Occipital lobe (tissue), 3 donors: ENCODE measurements at places on chromosomes 2 and 18.

GRCh38 chr2:144252694-144253093 is 267.2 kb downstream of the ZEB2 start:
- no peak for DNase-seq

- DNase-seq = no peak
These were observed 91.5 kb downstream of the MYCN start for GRCh38 chr2:16031848-16032159.

DNA sequence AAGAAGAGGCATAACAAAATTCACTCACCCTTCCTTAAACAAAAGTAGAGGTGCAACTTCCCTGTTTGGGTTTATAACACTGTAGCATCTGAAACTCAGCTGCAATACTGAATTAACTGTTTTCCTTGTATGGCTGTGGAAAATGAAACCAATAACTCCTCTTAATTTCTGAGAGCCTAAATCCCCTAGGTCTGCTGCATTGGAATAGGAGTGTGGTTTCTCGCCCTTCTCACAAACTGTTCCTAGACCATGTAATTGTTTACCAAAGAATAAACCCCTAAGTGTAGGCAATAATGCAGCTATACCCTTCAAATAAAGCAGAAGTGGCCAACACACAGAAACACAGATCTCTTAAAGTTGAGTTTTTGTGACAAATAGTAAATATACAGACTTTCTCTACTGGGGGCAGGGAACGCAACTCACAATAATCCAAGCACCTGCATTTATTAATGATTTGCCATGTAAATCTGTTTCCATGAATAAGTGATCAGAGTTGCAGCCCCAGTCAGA is 52.0 kb downstream of the RASGRP3 start:
- DNase-seq = no peak

DNA sequence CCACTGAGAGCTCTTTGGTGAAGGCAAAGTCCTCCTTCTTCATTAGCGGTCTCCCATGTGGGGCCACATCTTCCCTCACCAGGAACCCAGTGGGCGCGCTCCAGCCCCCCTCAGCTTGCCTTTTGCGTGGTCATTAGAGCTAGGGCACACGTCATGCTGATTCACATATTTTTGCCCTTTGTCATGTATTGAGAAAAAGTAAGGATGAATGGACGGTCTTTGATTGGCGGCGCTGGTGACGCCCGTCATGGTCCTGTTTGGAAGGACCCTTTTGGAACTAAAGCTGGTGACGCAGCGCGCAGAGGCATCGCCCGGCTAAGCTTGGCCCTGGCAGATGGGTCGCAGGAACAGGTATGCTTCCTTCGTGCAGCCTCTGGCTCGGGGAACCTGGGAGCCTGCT is 3.1 kb downstream of the SLC14A1 start:
- DNase-seq = no peak

DNA sequence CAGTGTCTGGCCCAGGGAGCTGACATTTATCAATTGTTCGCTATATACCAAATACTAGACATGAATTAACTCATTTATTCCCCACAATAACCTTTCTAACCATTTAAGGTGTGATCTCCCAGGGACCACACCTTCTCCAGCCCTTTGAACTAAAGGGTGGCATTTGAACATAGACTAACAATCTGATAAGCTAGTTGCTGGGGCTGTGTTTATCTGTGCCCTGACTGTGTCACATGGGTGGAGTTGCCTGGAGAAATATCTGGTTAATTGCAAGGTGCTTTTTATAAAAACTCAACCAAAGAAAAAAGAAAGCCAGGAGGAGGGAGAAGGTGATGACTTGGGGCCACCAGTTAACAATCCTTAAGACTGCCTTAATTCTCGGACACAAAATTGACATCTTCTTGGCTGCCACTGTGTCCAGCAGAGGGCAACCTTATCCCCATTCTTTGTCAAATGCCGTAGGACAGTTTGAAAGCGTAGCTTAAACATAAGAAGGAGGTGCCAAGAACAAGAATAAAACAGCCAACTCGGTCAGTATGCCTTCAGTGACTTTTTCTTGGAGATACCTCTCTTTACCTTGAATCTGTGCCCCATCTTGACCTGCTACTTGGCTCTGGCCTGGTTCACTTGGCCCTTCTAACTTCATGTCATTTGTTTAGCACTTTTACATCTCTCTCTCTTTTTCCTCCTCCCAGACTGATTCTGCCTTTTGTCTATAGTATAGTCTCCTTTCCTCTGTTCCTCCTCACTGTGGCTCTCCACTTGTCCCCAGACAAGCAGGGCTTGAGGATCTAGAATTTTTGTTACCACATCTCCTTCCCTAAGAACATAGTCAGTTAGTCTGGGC is 183.4 kb downstream of the MYO3B start:
- no peak for DNase-seq

- no peak for DNase-seq
These were observed 95.9 kb upstream of the SCG2 start for GRCh38 chr2:223697892-223698645.

DNA sequence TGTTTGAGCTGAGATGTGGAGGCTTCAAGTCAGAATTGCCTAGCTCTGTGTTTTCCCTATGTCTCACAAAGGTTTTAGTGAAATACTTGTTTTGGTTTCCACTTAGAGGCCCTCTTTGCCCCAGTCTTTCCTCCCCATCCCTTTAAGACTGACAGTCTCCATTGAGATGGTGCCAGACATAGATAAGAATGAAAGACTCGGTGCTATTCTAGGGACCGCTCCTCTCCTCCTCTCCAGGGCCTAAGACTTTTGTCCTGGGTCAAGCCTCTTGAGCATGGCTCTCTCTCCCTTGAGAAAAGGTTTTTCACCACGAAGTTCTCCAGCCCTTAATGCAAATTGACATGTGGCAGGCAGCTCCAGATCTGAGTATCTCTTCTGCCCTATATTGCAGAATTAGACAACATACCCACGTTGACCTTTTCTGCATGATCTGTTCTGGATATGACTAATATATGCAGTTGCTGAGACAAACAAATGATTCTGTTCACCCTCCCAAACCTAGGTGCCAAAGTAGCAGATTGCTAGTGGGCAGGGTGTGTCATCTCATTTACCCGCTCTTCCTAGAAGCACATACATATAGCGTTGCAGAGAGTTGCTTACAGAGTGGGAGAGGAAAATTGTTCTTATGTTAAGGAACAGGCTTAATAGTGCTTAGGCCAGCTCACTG is 47.5 kb upstream of the ACSL3 start:
- peak; percentile 22 for DNase-seq

GRCh38 chr2:13504808-13505207 is 788.1 kb downstream of the TRIB2 start:
- DNase-seq = no peak

- no peak for DNase-seq
These were observed 94.9 kb downstream of the GBX2 start for GRCh38 chr2:236073246-236073645.

DNA sequence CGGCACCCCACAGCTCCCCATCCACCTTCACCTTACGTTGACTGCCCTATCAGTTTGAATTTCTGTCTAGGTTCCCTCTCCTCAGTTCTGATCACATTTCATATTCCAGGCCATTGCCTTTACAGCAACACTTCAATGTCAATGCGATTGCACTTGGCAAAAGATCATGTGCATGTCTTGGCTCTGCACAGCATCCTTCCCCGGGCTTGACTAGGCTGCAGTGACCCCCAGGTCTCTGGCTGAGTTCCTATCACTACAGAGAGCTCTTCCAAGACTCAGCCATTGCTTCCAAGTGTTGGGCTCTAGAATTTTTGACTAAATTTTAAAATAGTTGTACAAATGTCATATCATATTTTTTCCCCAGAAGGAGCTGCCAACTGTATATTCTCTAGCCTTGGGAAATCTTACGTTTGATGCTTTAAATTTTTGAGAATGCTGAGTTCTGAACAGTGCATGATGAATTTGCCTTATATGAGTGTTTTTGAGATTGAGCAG is 103.8 kb upstream of the NEDD4L start:
- DNase-seq = no peak

- no peak for DNase-seq
These were observed 850.7 kb downstream of the CPS1 start for GRCh38 chr2:211407076-211407475.

DNA sequence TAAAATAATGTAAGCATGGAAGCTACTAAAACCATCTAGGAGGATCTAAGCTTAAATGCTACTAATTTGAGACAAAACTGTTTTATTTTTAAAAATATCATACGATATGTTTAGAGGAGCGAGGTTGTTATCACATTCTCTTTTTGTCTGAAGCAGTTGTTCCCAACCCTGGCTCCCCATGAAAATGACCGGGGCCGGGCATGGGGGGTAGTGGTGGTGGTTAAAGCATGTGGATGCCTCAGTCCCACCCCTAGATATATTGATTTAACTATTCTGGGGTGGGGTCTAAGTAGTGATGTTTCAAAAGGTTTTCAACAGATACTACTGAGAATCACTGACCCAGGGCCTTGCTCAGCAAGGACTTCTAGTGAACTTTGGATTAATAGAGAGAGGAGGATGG is 359.8 kb downstream of the ALK start:
- DNase-seq = no peak

GRCh38 chr18:52077251-52077983 is 262.6 kb upstream of the DCC start:
- DNase-seq = no peak

- DNase-seq = no peak
These were observed 103.1 kb upstream of the MAPRE2 start for GRCh38 chr18:34938090-34938489.
